ENCODE measurements at places on chromosomes 16 and 17.

- no peak for DNase-seq
Observed at GRCh38 chr16:27330542-27330941, 16.8 kb downstream of the IL4R start.

GRCh38 chr16:86166414-86166813, 267.5 kb downstream of the IRF8 start:
- DNase-seq = no peak

GRCh38 chr16:84780544-84781376, 39.0 kb upstream of the CRISPLD2 start:
- DNase-seq = no peak

DNA sequence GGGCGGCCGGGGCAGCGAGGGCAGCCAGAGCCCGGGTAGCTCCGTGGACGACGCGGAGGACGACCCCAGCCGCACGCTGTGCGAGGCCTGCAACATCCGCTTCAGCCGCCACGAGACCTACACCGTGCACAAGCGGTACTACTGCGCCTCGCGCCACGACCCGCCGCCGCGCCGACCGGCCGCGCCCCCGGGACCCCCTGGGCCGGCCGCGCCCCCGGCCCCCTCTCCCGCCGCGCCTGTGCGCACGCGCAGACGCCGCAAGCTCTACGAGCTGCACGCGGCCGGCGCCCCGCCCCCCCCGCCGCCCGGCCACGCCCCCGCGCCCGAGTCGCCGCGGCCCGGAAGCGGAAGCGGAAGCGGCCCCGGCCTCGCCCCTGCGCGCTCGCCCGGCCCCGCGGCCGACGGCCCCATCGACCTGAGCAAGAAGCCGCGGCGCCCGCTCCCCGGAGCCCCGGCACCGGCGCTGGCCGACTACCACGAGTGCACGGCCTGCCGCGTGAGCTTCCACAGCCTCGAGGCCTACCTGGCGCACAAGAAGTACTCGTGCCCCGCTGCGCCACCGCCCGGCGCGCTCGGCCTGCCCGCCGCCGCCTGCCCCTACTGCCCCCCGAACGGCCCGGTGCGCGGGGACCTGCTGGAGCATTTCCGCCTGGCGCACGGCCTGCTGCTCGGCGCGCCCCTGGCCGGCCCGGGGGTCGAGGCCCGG, 36.1 kb upstream of the ZC3H18 start:
- no peak for DNase-seq

- DNase-seq = no peak
Observed at GRCh38 chr17:50661795-50662391, 27.2 kb downstream of the ABCC3 start.

GRCh38 chr16:86127366-86127765, 228.4 kb downstream of the IRF8 start:
- DNase-seq = no peak

DNA sequence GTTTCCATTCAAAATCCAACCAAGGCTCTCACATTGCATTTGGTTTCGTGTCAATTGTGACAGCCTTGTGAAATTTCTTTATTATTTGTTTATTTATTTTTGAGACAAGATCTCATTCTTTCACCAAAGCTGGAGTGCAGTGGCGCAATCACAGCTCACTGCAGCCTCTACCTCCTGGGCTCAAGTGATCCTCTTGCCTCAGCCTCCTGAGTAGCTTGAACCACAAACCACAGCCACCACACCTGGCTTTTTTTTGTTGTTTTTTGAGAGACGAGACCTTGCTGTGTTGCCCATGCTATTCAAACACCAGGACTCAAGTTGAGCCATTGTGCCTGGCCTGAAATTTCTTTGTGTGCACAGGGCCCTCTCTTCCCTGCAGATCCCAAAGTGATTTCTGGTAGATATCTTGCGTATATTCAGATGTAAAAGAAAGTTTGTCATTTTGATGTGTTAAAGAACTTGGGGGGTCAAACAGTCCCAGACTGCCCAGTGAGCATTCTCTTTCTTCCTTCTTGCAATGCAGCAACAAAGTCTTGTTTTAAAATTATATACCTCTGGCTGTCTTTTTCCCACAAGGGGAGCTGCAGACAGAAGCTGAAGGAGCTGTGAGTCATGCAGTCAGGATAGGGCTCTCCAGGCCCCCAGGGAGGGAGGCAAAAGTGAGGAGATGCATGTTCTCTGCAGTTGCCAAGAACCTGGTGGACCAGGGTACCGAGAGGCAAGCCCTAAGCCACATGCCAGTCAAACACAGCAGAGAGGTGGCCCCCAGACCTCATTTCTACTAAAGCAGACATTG, 15.5 kb upstream of the USP22 start:
- no peak for DNase-seq

- no peak for DNase-seq
Observed at GRCh38 chr16:87762071-87762571, 3.7 kb downstream of the KLHDC4 start.

GRCh38 chr16:13453938-13454553, 465.9 kb upstream of the ERCC4 start:
- DNase-seq = no peak

DNA sequence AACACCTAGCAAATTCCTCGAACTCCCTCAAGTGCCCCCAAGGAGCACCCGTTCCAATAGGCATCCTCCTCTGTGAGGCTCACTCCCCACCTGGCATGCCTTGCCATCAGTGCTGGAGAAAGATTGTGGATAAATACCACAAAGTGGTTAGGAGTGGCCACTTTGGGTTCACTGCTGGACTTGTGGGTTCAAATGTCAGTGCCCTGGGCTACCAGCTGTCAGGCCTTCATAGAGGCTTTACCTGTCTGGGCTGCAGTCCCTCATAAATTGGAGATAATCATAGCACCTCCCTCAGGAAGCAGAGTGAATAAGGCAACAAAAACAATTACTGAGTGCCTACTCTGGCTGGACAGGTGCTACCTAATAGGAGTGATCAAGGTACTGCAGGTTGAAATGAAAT, 1.5 kb upstream of the SYT17 start:
- DNase-seq = no peak

DNA sequence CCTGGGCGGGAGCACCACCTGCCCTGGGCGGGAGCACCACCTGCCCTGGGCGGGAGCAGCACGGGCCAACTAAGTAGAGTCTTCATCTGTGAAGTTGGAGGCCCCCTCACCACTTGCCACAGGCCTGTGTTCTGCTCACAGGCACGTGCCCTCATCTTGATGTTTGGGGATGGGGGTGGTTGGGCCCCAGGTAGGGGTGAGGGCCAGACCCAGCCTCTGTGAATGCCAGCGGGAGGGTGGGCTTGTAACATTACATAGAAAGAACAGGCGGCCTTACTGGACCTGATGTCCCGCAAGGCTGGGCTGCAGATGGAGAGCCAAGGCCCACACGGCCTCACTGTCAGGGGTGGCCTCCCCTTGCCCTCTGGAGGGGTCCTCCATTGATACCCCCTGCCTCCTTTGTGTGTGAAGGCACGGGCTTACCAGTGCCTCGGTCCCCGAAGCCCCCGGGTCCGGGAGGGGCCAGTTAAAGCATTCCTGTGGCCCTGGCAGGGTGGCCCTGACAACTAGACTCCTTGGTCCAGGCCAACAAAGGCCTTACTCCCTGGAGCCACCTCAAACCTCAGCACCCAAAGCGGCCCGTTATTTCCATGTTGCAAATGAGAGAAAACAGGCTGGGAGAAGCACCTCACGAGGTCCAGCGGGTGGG, 1.1 kb upstream of the SLC16A3 start:
- DNase-seq = no peak

DNA sequence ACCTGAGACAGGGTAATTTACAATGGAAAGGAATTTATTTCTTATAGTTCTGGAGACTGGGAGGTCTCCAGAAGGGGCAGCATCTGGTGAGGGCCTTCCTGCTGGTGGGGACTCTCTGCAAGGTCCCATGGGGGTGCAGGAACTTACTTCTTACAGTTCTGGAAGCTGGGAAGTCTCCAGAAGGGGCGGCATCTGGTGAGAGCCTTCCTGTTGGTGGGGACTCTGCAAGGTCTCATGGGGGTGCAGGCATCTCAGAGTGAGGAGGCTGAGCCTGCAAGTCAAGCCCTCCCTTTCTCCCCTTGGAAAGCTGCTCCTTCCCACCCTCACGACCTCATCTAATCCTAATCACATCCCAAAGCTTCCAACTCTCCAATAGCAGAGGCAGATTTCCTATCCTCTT, 157.4 kb downstream of the FOXL1 start:
- no peak for DNase-seq

DNA sequence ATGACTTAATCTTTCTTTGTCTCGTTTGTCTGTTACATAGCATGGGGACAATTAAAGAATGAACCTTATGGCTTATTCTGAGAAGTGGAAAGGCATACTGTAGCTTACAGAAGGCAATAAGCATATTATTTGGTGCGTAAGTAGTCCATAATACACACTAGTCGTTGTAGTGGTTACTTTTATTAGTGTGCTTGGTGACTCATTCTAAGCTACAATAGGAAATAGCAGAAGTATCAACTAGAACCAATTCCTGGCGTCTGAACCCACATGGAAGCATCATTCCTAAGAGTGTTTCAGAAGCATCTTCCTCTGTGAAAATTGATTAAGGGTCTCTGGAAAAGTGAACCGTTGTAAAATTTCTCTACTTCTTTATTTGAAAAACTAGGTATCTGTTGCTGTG, 777.8 kb upstream of the EEF2KMT start:
- no peak for DNase-seq

- DNase-seq = no peak
Observed at GRCh38 chr16:49972280-49972679, 52.7 kb upstream of the CNEP1R1 start.

DNA sequence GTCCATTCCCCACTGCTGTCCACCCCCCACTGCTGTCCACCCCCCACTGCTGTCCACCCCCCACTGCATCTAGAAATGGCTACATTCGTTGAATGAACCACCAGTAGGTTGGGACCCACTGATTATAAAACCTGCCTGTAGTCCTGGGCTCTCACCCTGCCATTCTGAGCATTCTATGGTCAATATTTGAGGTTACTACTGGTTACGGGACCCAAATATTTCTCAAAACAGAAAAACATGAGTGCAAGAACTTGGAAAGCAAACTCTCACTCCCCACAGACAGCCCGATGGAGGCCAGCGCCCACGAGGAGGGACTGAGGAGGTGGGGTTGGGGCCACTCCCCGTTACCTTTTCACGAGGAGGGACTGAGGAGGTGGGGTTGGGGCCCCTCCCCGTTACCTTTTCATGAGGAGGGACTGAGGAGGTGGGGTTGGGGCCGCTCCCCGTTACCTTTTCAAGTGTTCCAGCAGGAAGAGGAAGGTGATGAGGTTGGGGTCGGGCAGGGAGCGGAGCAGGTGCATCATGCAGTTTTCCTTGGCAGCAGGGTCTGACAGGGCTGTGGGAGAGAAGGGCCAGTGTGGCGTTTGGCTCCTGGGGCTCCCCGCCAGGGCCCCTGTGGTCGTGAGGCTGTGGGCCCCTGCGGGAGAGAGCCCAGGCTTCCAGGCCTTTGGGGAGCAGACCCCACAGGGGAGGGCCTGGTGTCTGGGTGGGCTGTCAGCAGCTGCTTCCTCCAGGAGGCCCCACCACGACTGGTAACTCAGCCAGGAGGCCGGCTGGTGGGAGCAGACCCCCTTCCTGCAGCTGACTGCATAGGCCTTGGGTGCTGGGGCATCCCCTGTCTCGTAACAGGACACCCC, 12.5 kb downstream of the TIMM22 start:
- DNase-seq = no peak

DNA sequence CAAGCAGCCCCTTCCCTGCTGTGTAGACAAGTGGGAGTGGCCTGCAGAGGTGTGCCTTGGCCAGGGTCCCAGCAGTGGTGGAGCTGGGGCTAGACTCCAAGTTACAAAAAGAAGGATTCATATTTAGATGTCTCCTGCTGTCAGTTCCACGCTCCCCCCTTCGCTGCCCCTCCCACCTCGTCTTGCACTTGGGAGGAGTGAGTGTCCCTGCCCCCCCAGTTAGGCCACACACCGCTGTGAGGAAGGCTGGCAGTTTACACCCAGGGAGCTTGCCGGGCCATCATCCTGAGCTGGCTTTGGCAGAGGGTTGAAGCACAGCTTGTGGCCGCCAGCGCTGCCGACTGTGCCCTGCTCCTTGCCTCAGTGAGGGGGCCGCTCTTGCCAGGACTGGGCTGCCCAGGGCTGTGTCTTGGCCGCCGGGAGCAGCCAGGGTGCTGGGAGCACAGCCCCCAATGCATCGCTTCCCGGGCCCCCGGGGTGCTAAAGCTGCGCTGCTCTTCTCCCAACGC, 44.3 kb downstream of the ELAC2 start:
- no peak for DNase-seq

- no peak for DNase-seq
Observed at GRCh38 chr17:69335058-69335457, 8.1 kb upstream of the ABCA5 start.

DNA sequence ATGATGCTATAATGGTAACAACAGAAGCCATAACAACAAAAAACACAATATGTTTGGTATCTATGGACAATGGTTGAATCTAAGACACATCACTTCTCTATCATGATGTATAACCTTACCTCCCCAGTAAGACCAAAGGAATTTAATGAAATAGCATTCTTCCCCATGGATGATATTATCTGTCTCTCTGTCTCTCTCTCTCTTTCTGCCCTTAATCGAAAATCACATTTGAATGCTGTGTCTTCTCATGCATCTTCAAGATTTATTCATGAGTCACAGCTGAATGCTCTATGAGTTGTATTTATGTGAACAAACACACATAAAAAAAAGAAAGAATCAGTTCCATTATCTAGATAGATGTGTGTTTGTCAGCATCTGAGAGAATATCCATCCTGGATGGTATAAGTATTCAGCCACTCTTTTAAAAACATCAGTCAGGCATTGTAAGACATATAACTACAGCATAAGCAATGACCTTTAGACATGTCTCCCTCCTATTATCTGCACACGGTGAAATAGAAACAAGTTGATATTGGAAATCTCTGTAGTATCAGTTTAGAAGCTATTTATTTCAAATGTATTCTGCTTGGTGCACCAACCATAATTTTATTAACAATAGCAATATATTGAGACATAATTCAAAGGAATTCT, 433.3 kb downstream of the TOX3 start:
- DNase-seq = no peak

DNA sequence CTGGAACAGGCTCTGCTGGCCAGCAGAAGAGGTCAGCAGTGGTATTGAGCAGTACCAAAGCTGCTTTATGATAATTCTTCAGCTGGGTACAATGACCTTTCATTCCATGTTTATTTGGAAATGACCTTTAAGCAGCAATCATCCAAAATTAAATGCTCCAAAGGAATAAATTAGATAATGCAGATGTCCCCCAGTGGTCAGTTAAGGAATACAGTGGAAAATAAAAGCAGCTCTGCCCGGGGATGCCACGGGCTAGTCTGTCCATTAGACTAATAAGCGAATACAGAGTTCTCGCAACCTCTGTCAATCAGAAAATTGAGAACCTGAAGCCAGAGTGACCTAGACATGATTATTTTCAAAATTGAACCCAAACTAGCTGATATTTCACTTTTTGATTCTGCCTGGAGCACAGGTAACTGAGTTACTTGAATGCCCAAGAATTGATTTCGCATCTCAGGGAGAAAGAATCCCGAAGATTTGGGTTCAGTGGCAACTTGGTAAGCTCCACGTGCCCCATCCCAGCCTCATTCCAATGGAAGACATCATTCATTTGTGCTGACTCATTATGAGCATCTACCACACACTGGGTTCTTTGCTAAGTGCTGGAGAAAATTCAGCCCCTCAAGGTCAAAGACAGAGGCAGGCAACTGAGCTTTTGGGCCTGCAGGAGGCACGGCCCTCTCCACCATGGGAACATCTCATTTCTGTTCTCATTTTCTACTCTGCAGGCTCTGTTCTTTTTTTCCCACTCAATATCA, 34.4 kb upstream of the SLC39A11 start:
- DNase-seq = no peak
